ENCODE measurements at places on chromosomes 7 and 10.

DNA sequence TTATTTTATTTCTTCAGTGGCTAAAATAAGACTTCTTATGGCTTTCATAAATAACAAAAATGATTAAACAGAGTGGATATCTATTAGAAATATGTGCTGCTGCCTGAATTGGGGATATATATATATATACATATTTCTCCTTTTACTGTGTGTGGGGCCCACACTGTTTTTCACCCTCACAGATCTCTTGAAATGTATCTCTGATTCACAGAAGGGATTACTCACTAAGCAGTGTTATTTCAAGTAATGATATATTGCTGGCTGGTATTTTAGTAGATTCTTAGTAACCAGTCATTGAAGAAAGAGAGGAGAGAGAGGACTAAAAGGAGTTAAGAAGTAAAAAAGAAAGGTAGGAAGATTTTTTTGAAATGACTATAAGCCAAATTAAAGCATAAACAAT lies 308.6 kb upstream of the NRP1 start:
- no peak for DNase-seq

DNA sequence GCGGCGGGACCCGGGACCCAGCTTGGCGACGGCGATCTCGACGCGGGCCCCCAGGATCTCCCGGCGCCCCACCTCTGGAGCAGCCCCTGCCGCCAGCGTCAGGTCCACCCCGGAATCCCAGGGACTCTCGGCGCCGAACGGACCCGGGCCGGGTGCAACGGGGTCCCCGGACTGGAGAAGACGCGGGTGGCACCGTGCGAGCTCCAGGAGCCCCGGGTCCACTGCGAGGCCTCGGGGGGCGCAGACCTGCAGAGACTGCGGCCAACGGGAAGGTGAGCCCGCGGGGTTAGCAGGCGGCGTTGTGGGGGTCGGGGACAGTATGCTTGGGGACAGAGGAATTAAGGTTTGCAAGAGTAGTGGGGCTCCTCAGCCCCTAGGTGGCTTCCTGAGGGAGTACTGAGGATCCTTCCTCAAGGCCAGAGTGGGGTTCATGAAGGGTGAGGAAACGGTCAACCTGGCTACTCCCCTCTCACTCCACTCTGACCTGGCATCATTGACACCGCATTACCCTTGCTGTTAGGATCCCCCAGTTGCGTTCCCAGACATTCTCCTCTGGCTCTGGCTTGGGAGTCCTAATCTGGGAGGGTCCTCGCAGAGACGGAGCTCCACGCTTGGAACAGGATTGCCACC lies 353 bp downstream of the EPHB6 start:
- DNase-seq = no peak

DNA sequence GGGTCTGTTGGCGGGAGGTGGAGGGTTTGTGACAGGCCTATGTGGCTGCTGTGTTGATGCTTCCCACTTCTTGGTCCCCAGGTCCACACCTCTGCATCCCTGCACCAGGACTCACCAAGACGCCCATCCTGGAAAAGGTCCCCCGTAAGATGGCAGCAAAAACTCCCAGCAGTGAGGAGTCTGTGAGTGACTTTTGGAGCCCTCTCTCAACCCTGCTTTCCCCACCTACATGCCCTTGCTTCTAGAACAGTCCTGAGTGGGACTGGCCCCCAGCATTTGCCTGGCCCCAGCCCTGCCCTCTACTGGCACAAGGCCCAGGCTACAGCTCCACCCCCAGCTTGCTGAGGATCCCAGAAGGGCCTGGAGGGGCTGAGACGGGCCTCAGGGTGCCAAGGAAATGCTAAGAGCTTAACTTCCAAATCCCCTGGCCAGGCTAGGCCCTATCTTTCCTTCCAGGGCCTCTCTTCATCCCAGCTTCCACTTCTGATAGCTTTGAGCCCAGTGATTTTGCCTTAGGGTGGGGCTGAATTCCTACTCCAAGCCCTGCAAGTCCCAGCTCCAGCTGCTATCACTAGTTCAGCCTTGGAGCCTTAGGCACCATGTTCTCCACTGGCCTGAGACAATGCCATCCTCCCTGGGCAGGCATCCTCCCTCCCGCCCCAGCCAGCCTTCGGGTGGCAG lies 2.7 kb downstream of the CHAT start:
- DNase-seq = no peak

GRCh38 chr7:34596887-34597286 lies 61.1 kb upstream of the NPSR1 start:
- DNase-seq = no peak

DNA sequence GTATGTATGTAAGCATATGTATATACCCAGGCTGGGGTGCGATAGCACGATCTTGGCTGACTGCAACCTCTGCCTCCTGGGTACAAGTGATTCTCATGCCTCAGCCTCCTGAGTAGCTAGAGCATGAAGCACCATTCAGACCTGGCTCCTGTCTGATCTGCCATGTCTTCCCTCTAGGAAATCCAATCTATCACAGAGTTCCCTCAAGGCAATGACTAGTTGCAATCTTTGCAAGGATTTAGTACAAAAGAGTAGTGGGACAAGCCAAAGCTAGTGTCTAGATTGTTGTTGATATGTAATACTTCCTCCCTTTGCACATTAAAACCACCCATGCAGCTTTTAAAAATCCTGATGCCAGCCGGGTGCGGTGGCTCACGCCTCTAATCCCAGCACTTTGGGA lies 60.5 kb upstream of the PRKAR2B start:
- DNase-seq = no peak

- DNase-seq = peak; percentile 95
These were observed 100.7 kb downstream of the NKX6-2 start for GRCh38 chr10:132685101-132685891.

GRCh38 chr7:132368246-132368900 lies 207.9 kb downstream of the PLXNA4 start:
- DNase-seq = no peak

- no peak for DNase-seq
These were observed 34.5 kb downstream of the EZH2 start for GRCh38 chr7:148849393-148850098.

GRCh38 chr10:88048312-88048711 lies 184.9 kb downstream of the PTEN start:
- no peak for DNase-seq

GRCh38 chr7:78499283-78499682 lies 700.7 kb downstream of the PHTF2 start:
- DNase-seq = no peak

GRCh38 chr7:28419716-28420115 lies 7.4 kb downstream of the CREB5 start:
- no peak for DNase-seq

DNA sequence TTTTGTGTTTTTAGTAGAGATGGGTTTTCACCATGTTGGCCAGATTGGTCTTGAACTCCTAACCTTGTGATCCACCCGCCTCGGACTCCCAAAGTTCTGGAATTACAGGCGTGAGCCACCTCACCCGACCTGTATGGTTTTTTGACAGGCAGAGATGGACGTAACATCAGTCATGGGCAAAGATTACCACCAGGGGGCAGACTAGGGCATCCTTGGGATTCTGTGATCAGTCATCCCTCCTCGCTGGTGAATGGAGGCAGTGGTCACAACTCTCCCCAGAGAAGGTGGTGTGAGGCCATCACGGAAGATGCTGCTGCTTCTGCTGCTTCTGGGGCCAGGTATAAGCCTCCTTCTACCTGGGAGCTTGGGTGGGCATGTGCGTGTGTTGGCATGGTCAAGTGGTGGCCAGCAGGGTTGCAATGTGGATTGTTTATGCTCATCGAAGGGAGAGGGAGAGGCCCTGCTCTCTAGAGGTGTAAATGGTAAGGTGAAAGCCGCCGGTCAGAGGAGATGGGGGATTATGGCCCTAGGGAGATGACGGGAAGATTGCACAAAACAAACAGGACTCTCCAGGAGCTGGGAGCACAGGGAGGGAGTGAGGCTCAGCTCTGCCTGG lies 122.7 kb upstream of the PRSS1 start:
- peak; percentile 31 for DNase-seq

DNA sequence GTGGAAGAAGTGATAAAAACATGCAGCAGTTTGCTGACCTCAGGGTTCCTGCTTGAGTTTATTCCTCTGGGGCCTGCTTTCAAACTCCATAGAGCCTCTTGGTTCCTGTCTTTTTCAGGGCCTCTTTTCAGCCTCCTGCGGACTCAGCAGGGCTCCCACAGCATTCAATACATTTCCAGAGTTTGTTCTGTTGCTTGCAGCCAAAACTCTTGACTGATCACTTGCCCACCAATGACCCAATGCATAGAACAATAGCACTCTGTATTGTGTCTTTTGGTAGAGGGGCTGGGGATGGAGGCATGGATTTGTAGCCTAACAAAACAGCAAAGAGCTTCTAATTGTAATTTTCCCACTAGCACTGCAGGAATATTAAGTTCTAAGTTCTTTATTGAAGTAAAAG lies 50.8 kb upstream of the CREB5 start:
- peak; percentile 16 for DNase-seq

DNA sequence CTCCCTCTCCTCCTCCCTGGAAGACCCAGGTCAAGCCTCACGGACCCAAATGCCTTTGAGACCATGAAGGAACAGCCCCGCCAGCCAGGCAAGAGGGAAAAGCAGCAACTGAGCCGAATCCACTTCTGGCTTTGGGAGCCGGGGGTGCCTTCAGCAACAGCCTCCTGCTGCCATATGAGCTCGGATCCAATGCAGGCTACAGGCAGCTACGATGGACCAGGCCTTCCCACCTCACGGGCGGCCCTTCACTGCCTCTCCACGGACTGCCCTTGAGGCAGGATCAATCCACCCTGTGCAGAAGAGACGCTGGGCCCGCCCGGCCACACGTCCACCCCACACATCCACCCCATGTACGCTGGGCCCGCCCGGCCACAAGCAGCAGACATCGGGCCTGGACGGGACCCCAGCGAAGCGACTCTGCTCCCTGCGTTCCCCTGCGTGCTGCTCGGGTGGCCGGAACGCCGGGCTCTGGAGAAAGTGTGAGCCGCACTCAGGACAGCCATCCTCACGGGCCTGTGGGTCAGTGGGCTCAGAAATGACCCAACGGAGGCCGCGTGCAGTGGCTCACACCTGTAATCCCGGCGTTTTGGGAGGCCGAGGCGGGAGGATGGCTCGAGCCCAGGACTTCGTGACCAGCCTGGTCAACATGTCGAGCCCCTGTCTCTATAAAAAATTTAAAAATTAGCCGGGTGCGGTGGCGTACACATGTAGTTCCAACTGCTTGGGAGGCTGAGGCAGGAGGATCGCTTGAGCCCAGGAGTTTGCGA lies 82.0 kb downstream of the FOXL3 start:
- no peak for DNase-seq

GRCh38 chr7:70316745-70317144 lies 718.5 kb downstream of the AUTS2 start:
- DNase-seq = no peak

- DNase-seq = no peak
These were observed 83.3 kb downstream of the FAM107B start for GRCh38 chr10:14691359-14691758.

- no peak for DNase-seq
These were observed 7.5 kb downstream of the MET start for GRCh38 chr7:116679500-116679899.

GRCh38 chr7:77698042-77698625 lies 1.9 kb downstream of the RSBN1L start:
- DNase-seq = no peak

DNA sequence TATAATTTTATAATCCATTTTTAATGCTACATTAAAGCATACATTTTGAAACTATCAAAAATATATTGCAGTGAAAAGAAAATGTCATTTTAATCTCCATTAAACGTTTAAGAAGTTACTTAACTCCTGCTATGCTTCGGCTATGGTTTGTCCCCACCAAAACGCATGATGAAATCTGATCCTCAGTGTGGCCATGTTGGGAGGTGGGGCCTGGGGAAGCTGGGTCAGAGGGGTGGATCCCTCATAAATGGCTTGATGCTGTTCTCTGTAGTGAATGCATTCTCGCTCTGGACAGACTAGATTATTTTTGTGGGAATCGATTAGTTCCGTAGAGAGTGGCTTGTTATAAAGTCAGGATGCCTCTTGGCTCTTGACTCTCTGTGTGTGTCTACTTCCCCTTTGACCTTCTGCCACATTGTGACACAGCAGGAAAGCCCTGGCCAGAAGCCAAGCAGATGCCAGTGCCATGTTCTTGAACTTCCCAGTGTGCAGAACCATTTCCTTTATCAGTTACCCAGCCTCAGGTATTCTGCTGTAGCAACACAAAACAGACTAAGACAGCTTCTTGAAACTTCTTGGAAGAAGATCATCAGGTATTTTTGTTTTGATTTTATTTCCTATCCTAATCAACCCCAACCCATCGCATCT lies 77.8 kb downstream of the TCERG1L start:
- no peak for DNase-seq

- no peak for DNase-seq
These were observed 102.3 kb upstream of the PPIF start for GRCh38 chr10:79244841-79245504.

DNA sequence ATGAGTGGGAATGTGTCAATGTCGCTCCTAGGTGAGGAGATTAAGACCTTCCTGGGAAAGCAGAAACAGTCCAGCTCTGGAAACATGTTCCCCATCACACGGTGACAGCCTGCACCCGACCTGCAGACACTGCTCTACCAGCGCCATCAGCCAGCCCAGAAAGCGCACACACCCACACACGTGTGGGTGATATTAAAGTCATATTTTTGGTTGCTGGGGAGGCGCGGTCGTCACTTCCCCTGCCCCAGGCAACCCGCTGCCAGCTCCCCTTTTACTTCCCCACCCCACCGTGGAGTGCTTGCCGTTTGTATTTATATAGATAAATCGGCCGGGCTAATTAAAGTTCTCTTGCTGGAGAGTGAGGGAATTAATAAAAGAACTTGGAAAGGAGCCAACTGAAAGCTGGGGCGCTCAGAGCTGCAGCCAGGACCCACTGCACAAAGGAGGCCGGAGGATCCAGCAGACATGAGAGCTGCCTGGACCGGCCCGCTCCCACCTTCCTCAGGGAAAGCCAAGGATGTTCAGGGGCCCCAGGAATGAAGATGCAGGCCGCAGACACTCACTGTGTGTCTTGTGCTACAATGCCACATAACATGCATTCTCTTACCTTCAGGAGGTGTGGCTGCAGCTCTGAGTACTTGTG lies 145.2 kb upstream of the UNC5B start:
- peak; percentile 35 for DNase-seq

DNA sequence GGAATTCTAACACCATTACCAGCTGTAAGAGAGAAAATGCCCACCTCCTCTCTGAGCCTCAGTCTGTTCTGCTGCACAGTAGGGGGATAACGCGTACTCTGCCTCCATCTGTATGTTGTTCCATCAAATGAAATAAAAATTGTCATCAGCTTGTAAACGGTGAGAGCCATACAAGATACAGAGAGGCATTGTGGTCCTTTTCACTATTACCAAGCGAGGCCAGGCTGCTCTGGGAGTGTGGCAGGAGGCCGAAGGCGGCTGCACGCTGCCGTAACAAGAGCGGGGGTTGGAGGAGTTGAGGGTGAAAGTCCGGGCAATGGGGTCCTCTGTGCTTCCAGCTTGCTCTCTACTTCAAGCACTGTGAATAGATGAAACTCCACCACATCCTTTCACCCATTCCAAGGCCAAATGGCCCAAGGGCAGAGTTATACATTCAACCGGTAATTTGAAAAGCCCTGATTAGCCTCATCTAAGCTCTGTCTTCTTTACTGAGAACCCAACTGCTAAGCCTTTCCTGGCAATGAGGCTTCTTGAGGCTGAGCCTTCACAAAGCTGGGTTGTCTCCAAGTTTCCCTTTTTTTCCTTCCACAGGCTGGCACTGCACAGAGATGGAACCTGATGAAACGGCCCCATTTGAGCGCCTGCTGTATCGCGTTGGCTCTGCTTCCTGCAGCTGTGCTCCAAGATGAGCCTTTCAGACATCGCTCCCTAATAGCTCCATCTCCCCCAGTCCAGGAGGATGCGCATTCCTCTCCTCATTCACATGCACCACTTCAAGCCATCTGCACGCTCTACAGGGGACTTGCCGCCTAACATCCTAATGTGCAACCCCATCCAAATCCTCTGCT lies 47.2 kb downstream of the PYROXD2 start:
- peak; percentile 65 for DNase-seq
